SJCRH30 (cell line): ENCODE measurements at places on chromosomes 7 and 10. TPM values are rescaled to one million over a fixed set of nuclear protein-coding genes. Genes with fewer than 3 reads are reported as not detected.

Gene TIMM23B
- 12.5 and 14.7 TPM in 2 replicates for total RNA-seq

Gene TFEC
- total RNA-seq: 0.47 TPM in 1 of 2 replicates, not detected in the other

GRCh38 chr10:58050575-58050974 is 217.1 kb downstream of the IPMK start:
- DNase-seq: no peak

Gene PHKG1
- total RNA-seq: 1.1 and 1.4 TPM in 2 replicates

- DNase-seq: no peak
These were observed 36.2 kb downstream of the PITRM1 start for GRCh38 chr10:3136336-3136735.

DNA sequence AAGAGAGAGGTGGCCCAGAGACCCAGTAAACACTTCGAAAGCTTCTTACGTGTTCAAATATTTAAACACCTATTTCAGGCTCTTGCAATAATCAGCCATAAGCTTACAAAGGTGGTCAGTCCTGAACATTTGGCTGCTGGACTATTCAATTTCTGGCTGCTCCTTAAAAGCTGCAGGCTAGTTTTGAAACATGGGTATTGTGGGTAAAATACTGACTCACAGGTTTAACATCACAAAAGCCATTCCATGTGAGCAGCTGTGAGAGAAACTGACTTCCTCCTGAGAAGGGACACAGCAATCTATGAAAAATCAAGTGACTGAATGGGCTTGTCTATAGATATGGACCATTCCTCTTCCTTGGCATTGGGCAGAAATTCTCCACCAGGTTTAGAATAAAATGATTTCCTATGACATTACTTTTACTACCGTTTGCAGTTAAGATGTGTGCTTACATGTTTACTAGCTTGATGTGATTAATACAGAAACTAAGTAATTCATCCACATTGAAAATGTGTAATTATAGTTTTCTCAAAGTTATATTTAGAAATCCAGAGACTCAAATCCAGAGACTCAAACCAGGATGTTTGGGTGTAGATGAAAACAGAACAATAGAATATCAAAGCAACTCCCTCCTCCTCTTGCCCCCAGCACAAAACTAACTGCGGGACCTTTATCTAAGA is 252.3 kb downstream of the GATA3 start:
- no peak for DNase-seq

Gene MKX
- 2.2 and 2.5 TPM in 2 replicates for total RNA-seq

Gene LRIT2
- not detected in 2 replicates for total RNA-seq

DNA sequence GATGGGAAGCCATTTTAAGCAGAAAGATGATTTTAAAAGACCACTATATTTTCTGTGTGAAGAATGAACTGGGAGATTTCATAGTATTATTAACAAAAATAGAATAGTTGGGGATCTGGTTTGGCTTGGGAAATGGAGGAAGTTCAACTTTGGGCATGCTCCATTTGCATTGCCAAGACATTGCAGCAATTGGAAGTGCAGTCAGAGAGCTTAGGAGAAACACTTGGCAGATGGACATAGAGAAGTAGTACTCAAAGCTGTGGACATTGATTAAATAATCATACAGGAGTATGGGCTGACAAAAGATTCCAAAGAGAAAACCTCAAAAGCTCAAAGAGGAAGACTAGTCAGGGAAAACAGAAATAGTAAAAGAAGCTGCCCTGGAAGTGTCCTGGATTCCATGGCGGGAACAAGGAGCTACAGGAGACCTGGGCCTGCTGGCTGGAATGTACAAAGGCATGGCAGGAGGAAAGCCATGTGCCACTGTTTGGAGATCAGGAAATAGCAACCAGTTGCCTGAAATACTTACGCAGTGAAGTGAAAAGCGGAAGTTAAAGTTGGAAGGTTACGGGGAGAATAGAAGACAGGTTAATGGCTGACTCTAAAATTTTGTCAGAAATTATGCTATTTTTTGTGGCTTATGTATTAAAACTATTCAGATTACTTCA is 93.6 kb upstream of the MXI1 start:
- DNase-seq: no peak

DNA sequence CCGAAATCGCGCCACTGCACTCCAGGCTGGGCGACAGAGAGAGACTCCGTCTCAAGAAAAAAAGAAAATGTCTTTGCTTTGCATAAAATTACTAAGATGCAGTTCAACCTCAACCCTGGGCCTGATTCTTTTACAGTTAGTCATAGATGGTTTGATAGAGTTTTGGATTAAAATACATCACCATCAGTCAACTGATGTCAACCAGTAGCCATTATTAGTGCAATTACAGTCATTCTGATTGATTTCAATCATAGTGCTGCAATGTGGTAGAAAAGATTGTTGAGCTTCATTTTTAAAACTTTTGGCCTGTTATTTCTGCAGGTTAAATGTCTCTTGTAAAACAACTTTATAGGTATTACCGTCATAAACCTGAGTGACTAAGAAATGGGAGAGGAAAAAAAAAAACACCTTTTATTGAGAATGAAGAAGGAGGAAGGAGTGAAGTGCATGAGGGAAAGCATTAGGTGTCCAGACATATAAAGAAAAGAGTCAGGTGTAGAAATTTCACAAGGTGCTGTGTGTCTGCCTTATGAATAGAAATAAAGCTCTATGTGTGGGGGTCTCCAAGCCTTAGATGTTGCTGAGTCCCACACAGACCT is 150.6 kb downstream of the TRIL start:
- DNase-seq: no peak

GRCh38 chr10:80477813-80478212 is 23.7 kb downstream of the TSPAN14 start:
- DNase-seq: peak; percentile 40

Gene HTR7
- total RNA-seq: 0.25 and 0.26 TPM in 2 replicates

GRCh38 chr10:72490951-72491350 is 134.9 kb downstream of the MICU1 start:
- DNase-seq: no peak

DNA sequence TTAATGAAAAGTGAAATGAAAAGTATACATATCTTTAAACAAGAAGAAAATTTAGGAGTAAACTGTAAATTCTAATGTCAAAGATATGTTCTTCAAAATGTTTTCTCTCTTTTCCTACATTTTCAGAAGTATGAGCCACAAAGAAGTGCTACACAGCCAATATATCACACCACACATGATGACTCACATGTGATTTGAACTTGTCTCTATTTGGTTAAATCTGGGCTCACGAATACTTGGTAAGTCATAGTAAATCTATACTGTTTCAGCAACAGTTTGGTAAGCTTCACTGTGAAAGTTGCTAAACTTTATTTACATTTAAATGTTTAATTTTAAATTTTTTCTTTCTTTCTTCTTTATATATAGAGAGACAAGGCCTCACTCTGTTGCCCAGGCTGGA is 380.6 kb upstream of the IGFBP3 start:
- no peak for DNase-seq

GRCh38 chr10:21326594-21327288 is 198.7 kb downstream of the SKIDA1 start:
- DNase-seq: no peak

DNA sequence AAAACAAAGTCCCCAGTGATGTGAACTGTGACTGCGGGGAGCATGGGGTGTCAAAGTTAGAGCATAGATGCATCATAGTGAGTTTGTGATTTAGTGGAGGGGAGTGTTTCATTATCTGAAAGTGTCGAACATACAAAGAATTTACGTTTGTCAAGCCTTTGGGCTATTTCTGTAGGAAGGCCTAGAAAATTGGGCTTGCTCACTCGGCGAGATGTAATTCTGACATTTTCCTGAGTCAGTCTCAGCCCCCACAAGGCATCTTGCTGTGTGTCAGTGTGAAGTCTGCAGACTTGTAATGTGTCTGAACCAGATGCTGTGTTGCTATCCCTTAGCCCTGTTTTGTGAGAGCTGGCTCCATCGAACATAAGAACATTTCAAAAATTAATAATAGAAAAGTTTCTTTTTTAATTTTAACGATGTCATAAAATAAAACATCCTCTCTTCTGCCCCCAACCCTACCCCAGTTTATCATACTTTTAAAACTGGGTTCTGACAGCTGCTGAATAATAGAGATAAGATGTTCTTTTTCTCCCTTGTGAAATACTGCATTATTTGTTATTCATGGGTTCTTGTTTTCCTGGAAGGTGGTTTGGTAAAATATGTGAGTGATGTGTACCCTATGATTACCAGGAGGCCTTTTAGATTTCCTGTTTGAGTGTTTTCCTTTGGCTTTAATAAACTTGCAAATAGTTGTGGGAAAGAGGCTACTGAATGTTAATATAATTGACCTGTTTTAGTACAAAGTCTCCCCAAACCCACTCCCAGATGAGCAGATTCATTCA is 207.4 kb downstream of the GPR158 start:
- no peak for DNase-seq

GRCh38 chr10:88232029-88232895 is 350.9 kb downstream of the RNLS start:
- no peak for DNase-seq

Gene PLXNA4
- 11.2 and 11.5 TPM in 2 replicates for total RNA-seq

Gene CPXM2
- total RNA-seq: not detected in 2 replicates

- no peak for DNase-seq
These were observed 58.0 kb upstream of the STARD3NL start for GRCh38 chr7:38120076-38120475.

Gene CREB5
- total RNA-seq: 17.6 and 20.8 TPM in 2 replicates

GRCh38 chr7:114917211-114917839 is 4.6 kb upstream of the MDFIC start:
- no peak for DNase-seq
